Chondrocyte (in vitro differentiated cells): ENCODE measurements at places on chromosomes 7 and 10.

DNA sequence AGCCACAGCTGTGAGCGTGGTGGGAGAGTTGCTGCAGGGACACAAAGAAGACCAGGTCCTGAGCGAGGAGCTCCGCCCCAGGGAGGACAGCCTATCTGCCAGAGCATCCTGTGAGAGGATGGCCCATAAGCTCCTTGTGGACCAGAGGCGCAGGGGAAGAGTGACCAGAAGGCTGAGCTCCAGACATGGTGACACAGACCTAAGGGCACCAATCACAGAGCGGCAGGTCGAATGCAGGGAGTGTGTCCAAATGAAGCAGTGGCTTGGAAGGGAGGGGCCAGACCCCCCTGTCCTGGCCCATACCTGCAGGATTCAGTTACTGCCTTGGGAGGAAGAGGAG is 135.8 kb upstream of the TMEM72 start:
- DNase-seq: no peak

DNA sequence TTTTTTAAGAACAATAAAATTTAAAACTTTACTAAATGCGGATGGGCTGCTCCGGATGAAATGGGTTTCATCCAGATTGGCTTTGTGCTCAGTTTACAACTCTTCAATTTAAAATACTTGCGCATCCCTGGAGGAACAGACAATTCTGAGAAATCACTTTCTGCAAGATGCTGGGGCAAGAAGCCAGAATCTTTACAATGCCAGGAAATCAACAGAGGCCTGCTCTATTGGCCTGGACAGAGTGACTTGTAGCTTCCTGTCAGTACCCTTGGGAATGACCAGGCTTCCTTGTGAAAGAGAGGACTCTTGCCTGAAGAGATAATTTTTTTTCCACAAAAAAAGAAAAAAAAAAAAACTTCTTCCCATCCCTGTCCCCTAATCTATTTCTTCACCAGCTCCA is 3.9 kb upstream of the FAM13C start:
- no peak for DNase-seq

GRCh38 chr10:76572021-76572420 is 1065.6 kb downstream of the KCNMA1 start:
- DNase-seq: no peak

- no peak for DNase-seq
These were observed 99.0 kb upstream of the GATA3 start for GRCh38 chr10:7955446-7955845.

- no peak for DNase-seq
These were observed 114.0 kb upstream of the PLXDC2 start for GRCh38 chr10:19702215-19702614.

DNA sequence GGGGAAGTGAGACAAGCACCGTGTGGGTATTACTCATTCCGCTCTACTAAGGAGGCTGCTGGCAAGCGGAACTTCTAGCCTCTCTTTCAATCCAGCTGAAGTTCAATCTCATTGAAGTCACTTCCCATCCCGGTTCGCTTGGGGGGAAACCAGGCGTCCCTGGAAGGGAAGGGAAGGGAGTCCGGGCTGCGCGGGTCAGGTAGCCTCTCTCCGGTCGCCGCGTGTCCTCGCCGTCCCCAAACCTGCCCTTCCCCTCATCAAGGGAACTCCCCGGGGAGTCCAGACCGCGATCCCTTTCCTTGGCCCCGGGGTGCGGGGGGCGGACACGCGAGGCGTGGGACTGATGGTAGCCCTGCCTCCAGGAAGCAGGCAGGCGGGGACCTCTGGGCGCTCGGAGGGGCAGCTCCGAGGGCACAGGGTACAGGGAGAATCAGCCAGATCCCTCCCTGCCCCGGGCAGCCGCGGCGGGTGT is 598 bp upstream of the ZEB1 start:
- DNase-seq: no peak

GRCh38 chr7:84226759-84227158 is 32.2 kb upstream of the SEMA3A start:
- no peak for DNase-seq

GRCh38 chr7:124779194-124779593 is 13.6 kb upstream of the GPR37 start:
- no peak for DNase-seq

DNA sequence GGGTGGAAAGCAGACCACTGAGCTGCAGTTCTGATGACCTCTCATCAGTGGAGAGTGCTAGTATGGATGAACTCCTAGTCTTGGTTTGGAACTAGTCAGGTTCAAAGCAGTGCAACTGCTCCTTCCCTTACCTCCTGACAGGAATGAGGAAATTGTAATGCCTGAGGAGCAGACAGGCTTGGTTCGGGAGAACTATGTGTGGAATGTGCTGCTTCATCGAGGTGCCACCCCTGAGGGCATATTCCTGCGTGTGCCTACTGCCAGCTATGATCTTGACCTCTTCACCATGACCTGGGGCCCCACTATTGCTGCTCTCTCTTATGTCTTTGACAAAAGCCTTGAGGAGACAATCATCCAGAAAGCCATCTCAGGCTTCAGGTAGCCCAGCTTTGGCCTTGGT is 27.4 kb upstream of the NFKB2 start:
- DNase-seq: no peak

- no peak for DNase-seq
These were observed 67.1 kb downstream of the INPP5A start for GRCh38 chr10:132604686-132605085.

- no peak for DNase-seq
These were observed 495.9 kb upstream of the POT1 start for GRCh38 chr7:125425506-125425905.

GRCh38 chr7:5380350-5381070 is 43.1 kb downstream of the TNRC18 start:
- no peak for DNase-seq

DNA sequence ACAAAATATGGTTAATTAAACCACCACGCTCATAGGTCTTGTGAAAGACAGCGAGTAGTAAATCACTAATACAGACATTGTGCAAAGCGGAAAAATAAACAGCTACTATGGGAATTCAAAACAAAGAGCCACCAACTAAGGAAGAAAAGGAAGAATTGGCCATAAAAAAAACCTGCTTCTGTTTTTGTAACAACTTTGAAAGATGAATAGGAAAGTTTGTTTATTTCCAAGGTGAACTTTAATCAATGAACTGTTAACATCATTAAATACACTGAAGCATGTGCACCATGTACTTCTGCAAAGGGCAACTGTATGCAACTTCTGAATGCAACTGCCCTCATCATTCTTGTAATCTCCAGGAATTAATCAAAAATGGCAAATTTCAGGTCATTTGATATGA is 651.1 kb downstream of the PARD3 start:
- no peak for DNase-seq

DNA sequence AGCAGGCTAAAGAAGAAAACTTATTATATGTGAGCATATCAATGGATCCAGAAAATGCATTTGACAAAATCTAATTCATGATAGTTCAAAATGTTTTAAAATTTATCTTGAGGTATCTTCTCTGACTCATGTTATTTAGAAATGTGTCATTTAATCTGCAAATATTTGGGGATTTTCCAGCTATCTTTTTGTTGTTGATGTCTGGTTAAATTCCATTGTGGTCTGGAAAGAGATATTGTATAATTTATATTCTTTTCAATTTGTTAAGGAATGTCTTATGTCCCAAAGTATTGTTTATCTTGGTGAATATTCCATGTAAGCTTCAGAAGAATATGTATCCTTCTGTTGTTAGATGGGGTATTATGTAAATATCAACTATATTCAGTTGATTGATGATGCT is 942.5 kb downstream of the KCNMA1 start:
- DNase-seq: no peak

DNA sequence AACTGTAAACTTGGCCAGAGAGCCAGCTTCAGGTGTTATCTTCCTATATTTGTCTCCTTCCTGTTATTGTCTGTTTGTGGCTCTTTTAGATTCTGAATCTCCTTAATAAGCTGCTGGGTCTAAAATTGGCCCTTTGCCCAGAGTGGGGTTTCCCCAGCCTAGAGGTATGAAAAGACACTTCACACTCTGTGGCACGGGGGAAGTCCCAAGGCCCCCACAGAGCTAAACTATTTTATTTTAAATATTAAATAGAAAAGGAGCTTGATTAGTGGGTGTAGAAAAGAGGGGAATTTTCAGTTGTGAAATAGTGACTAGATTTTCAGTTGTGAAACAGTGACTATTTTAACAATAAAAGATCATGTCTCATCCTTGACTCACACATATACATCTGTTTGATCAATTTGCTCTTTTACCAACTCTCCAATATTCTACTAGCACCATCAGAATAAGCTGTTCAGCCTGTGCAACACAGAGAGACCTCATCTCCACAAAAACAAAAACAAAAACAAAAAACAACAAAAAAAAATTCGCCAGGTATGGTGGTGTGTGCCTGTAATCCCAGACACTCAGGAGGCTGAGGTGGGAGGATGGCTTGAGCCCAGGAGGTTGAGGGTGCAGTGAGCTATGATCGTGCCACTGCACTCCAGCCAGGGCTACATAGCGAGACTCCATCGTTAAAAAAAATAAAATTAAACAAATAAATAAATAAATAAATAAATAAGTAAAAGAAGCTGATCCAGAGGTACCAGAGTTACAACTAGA is 24.9 kb upstream of the ADO start:
- no peak for DNase-seq

GRCh38 chr7:34269084-34269483 is 363.7 kb downstream of the BMPER start:
- DNase-seq: no peak

- DNase-seq: no peak
These were observed 259.7 kb downstream of the AHR start for GRCh38 chr7:17558135-17558534.

GRCh38 chr7:105708763-105709080 is 127.4 kb upstream of the EFCAB10 start:
- no peak for DNase-seq

- DNase-seq: no peak
These were observed 7.8 kb downstream of the HPS6 start for GRCh38 chr10:102072673-102073527.

- DNase-seq: no peak
These were observed 188.5 kb downstream of the ZMYND11 start for GRCh38 chr10:323651-324293.

- no peak for DNase-seq
These were observed 417.6 kb upstream of the C7orf33 start for GRCh38 chr7:148172920-148173319.

DNA sequence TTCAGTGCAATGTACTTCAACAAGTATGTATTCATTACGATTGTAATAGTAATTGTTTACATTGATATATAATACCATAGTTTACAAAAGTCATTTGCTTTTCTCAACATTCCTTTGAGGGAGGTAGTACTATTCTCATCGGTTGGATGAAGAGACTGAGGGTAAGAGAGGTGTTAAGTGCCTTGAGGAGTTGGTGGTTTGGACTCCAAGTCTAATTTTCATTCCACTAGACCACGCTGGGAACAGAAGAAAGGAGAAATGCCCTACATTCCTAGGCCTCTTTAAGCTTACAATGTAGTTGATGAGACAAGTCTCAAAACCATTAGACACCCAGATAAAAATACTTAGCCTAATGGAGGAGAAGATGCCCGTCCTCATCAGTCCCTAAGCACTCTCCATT is 28.6 kb downstream of the CDK1 start:
- no peak for DNase-seq

GRCh38 chr10:47369251-47369894 is 14.7 kb downstream of the ZNF488 start:
- no peak for DNase-seq

GRCh38 chr7:108000875-108001763 is 1.8 kb downstream of the LAMB1 start:
- no peak for DNase-seq

GRCh38 chr7:38907766-38908165 is 1.2 kb downstream of the VPS41 start:
- DNase-seq: no peak

GRCh38 chr10:93333278-93333978 is 148.7 kb downstream of the MYOF start:
- DNase-seq: no peak

- DNase-seq: no peak
These were observed 271.7 kb downstream of the ARHGAP12 start for GRCh38 chr10:31656851-31657433.

- DNase-seq: no peak
These were observed 12.5 kb downstream of the PRF1 start for GRCh38 chr10:70589762-70590654.

GRCh38 chr7:131250331-131250730 is 77.3 kb upstream of the MKLN1 start:
- DNase-seq: no peak

GRCh38 chr10:114618722-114619121 is 39.4 kb downstream of the ABLIM1 start:
- no peak for DNase-seq

- no peak for DNase-seq
These were observed 48.0 kb downstream of the PITRM1 start for GRCh38 chr10:3124412-3125175.

- no peak for DNase-seq
These were observed 172.6 kb upstream of the VIPR2 start for GRCh38 chr7:159317294-159317693.

GRCh38 chr7:78041423-78041822 is 242.8 kb downstream of the PHTF2 start:
- no peak for DNase-seq

DNA sequence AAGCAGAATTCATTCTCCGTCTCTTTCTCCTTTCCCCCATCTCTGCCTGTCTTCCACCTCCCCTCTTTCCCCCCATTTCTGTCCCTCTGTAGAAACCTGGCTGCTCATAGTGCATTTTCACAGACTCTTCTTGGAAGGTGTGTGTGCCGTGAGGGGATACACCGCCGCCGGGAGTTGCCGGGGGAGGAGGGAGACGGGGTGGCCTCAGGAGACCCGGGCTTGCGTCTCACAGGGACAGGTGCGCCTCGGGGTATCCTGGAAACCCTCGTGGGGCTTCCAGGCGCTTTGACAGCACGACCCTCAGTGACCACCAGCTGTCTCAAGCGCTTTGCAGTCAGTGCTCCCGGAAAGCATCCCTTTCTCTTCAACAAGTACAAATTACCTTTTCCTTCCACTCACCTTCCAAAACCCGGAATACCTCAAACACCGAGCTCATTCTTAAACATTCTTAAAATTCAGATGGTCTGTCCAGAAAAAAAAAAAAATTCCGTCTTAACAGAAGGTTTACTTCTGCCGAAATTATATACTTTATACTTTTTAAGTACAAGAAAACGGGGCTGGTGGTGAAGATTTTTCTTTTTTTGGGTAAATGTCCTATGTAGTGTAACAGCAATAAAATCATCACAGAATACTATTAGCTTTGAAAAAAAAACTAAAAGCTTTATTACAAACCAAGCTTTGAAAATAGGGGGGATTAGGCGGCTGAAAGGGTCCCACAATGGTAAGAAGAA is 8.2 kb downstream of the EMX2 start:
- no peak for DNase-seq

- DNase-seq: no peak
These were observed 261.8 kb upstream of the RNF32 start for GRCh38 chr7:156378806-156379205.

- DNase-seq: no peak
These were observed 73.4 kb downstream of the LYZL2 start for GRCh38 chr10:30556189-30556588.
